ENCODE measurements at places on chromosomes 2 and 18. TPM values are rescaled to one million over a fixed set of nuclear protein-coding genes. Genes with fewer than 3 reads are reported as not detected.

The ALLC gene
- total RNA-seq = not detected

The TMEM163 gene
- total RNA-seq = 0.72 TPM

The COQ10B gene
- total RNA-seq = 28.1 TPM

The INPP4A gene
- total RNA-seq = 16.6 TPM

The UGT1A5 gene
- 0.24 TPM for total RNA-seq
